ENCODE measurements at places on chromosomes 3 and 15. TPM values are rescaled to one million over a fixed set of nuclear protein-coding genes. Genes with fewer than 3 reads are reported as not detected.

The KLHL6 gene
- not detected for total RNA-seq

The LRRC2 gene
- 4.7 TPM for total RNA-seq

The RBPMS2 gene
- not detected for total RNA-seq

The GOLGA6L9 gene
- total RNA-seq: 1.1 TPM

The CNTN4 gene
- under 0.01 TPM for total RNA-seq

Measured in IMR-90 (cell line).